ENCODE measurements at places on chromosomes 2 and 18.

DNA sequence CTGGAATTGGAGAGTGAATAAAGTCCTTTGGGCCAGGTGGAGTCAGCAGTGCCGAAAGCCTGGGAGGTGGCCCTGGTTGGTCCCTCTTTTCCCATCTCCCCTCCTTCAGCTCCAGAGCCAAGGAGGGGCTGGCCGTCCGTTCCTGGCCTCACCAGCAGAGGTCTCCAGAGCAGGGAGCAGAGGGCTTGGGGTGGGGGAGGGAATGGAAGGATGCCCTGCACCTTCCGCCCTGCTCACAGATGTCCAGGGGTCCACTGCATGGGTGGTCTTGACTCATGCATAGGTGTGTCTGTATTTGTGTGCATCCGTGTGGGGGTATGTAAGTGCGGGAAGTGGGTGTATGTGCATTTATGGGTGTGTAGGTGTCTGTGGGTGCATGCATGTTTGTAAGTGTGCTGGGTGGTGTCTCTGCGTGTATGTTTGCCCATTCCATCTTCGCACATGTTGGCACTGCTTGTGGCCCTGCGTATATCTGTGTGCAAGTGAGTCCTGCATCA lies 201.8 kb downstream of the ZFP36L2 start:
- no peak for DNase-seq

DNA sequence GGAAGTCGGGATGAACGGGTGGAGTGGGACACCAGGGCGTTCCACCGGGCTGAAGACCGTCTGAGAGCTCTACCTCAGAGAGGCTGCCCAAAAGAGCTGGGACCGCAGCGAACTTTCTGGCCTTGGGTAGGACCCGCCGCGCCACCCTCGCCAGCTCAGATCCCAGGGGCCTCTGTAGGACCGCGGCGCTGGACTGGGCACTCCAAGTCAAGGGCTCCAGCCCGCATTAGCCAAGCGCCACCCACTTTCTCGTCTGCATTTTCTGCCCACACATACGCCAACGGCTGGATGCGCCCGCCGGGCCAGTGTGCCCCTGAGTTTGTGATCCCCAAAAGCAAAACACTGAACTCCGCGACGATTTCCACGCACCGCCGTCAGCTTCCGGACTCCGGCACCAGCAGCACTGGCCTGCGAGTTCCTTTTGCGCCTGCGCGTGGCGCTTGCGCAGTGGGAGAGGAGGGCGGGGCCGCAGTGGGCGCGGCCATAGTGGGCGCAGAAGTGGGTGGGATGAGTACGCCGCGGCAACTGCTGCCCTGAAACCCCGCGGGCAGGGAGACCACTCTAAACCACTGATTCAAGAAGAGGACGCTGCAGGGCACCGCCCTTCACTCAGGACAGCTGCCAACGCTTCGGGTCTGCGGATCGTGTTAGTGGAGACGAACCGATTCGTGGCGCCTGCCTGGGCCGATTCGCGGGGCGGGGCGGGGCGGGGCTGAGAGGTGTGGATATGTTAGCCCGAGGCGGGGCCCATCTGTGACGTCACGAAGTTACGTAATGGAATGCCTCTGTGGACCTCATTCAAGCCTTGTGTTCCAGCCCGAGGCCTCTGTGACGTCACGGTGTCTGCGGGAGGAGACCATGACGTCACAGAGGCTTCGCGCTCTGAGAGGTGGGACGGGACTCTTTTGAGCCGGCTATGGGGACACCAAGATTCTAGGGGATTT lies 10.5 kb downstream of the OSR1 start:
- peak; percentile 92 for DNase-seq

GRCh38 chr2:148989882-148990493 lies 48.5 kb upstream of the LYPD6B start:
- DNase-seq: no peak

DNA sequence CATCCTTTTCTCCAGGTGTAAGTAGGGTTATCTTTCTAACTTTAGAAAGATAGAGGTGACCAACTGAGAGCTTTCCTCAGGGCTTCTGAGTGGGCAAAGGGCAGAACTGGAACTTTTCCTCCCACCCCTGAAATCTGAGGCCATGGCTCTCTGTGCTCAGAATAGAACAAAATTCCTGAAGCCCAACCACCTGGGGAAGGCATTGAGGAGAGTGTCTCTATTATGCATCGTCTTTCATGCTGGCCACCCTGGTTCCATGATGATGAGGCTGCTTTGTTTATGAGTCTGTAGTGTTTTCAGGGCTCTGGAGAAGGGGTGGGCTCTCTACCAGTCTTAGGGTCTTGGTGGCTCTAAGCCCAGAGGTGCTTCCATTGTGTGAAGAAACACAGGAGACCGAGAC lies 30.7 kb upstream of the IL1R1 start:
- no peak for DNase-seq

GRCh38 chr2:53942280-53942679 lies 28.5 kb downstream of the PSME4 start:
- no peak for DNase-seq

DNA sequence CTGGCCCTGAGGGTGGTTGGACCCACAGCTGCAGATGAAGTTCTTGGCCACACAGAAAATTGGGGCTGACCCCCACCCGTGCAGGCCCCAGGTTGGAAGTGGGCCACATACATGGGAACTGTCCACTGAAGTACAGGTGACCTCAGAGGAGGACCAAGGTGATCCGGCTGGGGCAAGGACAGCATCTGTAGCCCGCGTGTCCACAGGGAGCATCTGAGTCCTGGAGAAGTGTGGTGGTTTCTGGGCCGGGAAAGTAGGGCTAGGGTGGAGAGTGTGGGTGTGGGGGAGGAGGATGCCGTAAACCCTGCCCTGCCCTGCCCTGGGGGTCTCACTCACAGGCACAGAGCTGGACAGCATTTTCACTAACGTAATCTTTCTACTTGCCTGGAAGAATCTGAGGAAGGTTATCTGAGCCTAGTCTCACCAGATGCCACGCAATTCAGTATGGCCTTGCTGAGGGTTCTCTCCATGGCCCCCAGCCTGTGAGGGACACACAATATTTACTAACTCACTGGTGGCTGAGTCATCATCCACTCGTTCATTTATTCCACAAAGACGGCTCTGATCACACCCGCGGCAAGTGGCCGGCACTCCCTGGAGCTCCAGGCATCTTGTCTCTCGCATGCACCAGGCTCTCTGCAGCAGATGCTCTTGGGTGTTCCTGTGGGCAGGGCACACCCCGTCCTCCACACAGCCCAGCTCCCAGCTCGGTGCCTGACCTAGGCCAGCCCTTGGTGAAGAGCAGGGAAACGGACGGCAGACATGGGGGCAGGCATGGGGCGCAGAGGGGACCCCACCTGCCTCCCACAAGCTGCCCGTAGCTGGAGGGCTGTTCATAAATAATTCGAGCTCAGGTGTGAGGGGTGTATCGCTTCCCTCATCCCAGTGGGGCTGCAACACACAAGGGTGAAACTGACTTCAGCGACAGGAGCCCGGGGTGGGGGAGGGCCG lies 51.2 kb downstream of the INHBB start:
- DNase-seq: no peak

DNA sequence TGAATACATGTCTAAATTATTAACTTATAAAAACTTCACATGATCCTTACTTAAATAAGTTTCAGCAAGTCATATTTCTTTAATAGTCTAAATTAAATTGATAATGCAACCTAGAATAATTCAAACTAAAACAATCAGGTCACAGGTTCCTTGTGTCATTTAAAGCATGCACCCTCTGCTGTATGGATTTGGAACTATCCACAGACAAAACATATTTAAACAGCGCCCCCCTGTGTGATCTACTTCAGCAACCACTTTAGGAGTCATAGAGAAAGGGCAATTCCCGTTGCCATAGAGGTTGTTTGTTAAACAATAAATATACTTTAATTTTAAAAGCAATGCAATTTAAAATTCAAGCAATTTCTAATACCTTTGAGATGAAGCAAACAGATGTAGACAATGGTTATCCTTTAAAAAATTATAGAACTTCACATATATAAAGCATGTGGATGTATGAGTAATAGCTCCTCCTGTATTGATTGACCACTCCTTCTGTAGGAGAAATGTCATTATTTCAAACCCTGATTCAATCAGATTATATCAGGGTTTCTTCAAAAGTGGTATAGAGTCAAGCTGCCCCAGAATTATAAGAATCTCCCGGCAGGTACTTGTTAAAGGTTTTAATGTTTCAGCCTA lies 21.2 kb downstream of the GRB14 start:
- no peak for DNase-seq

GRCh38 chr2:38446418-38446817 lies 69.3 kb upstream of the ATL2 start:
- DNase-seq: no peak

GRCh38 chr2:105317937-105318336 lies 11.6 kb downstream of the TGFBRAP1 start:
- no peak for DNase-seq

DNA sequence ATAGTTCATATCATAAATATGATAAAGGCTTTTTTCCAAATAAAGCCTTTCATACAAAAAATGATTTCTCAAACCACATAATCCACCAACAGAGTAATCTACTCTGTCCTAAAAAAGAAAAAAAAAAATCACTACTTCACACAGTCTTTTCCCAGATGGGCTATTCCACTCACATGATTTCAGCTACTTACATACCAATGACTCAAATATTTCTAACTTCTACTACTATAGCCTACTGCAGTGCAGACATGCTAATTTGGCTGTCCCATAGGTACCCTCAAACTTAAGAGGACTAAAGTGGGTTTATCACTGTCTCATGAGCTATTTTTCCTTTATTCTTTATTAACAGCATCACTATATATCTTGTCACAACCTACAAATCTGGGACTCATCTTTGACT lies 57.4 kb downstream of the SLC66A3 start:
- no peak for DNase-seq

- DNase-seq: no peak
Observed at GRCh38 chr2:204989877-204990276, 444.6 kb downstream of the PARD3B start.

DNA sequence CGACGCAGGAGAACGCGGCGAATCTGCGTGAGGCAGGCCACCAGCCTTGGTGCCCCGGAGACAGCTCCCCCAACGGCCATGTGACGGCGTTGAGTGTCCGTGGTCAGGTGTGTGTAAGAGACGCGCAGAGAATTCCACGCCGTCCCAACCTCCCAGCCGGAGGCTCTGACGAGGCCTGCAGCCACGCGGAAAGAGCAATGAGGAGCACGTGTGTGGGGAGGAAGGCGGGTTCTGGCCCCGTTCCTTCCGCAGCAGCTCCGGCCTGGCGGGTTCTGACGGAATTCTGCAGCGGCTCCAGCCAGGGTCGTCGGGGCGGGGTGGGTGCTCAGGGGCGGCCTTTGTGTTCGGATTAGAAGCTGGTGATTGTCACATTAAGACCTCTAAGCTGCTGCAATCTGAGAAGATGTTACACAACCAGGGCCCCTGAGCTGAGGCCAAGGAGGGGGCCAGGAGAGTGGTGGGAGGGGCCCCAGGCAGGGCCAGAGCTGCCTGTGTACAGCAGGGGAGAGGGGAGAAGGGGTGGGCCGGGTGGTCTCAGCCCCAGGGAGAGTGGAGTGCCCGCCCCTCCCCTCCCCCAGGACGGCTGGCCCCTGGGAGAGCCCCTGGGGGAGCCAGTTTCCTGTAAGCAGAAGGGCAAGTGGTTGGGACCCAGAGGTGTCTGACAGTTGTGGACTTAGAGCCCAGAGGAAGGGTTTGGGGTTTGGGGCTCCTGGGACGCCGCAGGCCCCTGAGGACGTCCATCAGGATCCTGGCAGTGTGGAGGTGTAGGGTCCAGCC lies 5.1 kb upstream of the GAL3ST2 start:
- DNase-seq: no peak

DNA sequence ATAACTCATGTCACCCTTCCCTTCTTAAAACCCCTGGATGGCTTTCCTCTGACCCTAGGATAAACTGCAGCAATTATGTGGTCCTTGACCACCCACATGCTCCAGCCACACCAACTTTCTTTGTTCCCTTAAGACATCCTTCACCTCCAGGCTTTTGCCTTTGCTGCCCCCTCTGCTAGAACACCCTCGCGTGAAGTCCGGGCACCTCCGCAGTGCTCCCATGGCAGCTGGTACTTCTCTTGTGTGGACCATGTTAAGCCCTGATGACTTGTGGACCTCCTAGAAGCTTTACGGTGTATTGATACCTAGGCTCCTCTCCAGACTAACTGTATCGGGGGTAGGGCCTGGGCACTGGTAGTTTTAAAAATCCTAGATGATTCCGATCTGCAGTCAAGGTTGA lies 824 bp upstream of the ABHD1 start:
- no peak for DNase-seq

DNA sequence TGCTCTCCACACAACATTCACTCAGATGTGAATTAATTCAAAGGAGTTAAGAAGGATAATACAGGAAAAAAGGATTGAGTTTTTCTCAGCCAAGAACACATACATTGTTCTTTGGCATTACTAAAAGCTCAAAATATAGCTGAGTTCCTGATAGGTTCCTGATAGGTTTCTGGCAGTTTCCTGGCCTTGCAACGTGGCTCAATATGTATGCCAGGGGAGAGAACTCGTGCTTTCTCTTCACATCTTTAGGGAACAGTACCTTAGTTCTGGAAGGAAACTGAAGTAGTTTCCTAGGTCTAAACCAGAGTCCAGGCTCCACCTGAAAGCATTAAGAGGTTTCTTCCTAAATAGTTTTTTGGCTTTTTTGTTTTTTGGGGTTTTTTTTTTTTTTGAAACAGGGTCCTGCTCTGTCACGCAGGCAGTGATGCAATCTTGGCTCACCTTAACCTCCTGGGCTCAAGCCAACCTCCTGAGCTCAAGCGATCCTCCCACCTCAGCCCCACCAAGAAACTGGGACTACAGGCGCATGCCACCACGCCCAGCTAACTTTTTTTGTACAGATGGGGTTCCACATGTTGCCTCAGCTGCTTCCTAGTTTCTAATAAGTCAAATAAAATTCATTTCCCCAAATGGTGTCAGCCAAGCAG lies 42.8 kb downstream of the ESCO1 start:
- DNase-seq: no peak

DNA sequence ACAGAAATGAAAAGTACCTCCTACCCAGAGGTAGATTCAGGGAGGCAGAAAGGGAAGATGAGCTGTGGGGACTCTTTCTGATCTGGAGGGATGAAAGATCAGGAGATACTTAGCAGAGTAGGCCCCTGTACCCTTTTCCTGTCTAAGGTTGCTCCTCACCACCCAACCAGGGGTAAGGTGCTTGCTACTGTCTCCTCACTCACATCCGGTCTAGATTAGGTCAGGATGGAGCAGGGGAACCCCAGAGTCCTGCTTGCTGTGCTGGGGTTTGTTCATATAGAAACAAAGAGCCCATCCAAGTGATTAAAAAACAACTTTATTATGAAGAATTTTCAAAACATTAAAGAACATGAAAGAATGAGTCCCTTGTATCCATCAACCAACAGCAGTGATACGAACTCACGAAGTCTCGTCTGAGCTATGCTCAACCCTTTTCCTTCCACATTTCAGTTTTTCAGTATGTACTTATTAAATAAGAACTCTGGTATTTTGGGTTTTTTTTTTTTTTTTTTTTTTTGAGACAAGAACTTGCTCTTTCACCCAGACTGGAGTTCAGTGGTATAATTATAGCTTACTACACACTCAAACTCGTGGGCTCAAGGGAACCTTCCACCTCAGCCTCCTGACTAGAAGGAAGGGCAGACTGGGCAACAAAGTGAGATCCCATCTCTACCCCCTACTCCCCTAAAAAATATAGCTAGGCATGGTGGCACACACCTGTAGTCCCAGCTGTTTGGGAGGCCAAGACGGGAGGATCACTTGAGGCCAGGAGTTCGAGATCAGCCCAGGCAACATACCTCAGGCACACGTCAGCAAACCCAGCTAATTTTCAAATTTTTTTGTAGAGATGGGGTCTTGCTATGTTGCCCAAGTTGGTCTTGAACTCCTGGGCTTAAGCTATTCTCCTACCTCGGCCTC lies 28.5 kb upstream of the MCFD2 start:
- DNase-seq: peak; percentile 5

All from stimulated activated CD8-positive, alpha-beta memory T cell treated with anti-CD3 and anti-CD28 coated beads, Interleukin-15, amount 100 ng/mL, for 24 hours (primary cell).